ENCODE measurements at places on chromosomes 3 and 15.

- no peak for DNase-seq
Observed at GRCh38 chr15:47861111-47861903, 144.0 kb downstream of the SEMA6D start.

DNA sequence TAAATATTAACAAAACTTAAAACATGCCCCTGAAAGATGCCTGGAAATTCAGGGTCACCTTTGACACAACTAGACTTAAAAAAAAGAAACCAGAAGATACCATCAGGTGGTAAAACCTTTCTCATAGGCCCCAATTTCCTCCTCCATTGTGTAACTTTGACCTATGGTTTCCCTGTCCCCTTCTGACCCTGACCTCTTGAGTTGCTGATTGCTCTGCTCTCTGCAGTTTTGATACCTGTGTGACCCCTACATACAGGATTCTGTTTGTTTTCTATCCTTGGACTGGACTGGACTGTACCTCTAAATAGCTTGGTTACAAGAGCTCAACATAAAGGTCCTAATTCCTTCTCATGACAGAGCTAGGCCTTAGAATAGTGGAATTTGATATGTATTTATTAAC, 220.6 kb downstream of the ZIC4 start:
- no peak for DNase-seq

DNA sequence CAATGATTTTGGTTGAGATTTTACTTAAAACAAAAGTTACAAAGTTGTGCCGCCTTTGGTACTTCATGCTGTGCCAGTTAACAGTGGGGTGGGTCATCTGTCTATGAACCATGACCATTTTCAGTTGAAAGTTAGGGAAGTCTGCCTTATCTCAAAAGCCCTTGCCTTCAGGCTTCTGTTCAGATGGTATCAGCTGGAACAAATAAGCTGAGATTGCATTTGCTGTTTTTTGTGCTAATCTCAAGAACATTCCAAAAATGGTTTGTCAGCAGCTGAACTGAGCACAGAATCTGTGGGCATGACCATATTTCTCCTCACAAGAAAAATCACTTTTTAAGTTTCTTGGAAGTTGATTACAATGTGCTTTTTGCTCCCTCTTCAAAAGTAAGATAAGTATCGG, 142.3 kb downstream of the IL5RA start:
- DNase-seq = no peak

- no peak for DNase-seq
Observed at GRCh38 chr3:109072194-109072593, 45.7 kb downstream of the MORC1 start.

DNA sequence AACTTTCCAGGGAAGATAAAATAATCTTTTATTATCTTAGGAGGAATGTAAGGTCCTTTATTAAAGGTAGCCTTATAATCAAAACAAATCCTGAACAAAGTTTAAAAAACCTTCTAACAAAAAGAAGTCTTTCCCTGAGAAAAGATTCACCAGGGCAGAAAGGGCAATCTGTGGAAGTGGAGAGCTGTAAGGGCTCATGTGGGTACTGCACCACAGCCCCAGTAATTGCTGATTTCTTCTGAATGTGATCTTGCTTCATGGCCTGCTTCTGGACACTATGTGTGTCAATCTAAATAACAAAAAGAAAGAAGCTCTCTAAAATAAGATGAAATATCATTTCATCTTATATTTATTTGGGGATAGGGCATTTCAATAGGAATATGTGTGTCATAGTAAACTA, 1501.6 kb downstream of the OTOL1 start:
- DNase-seq = no peak

- no peak for DNase-seq
Observed at GRCh38 chr15:68311464-68311835, 33.9 kb downstream of the FEM1B start.

- no peak for DNase-seq
Observed at GRCh38 chr15:97566961-97567360, 393.5 kb upstream of the ARRDC4 start.

DNA sequence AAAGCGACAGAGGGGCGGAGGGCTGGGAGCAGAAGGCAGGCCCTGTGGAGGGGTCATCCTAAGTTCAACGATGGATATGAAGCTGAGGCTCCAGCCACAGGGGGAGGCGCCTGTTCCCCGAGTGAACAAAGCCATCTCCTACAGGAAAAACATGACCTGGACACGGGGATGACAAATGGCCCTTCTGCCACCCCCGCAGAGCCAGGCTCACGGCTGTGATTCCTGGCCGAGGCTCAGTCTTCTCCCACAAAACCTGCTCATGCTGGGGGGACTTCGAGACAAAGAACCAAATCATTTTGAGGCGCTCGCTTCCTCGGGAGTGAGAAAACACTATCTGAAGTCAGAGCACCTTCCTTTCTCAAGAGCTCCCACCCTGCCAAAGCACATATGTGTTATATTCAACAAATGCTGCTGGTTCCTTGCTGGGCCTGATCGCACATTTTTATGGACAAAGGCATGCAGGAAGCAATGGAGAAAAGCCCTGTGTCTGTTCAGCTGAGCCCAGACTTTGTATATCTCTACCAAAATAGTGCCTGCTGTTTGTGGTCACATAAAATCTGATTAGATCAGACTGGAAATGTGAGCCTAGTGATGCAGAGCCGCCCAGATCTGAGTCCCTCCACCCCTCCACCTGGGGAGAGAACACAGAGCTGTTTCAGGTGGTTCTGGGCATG, 5.6 kb downstream of the RBP1 start:
- no peak for DNase-seq

DNA sequence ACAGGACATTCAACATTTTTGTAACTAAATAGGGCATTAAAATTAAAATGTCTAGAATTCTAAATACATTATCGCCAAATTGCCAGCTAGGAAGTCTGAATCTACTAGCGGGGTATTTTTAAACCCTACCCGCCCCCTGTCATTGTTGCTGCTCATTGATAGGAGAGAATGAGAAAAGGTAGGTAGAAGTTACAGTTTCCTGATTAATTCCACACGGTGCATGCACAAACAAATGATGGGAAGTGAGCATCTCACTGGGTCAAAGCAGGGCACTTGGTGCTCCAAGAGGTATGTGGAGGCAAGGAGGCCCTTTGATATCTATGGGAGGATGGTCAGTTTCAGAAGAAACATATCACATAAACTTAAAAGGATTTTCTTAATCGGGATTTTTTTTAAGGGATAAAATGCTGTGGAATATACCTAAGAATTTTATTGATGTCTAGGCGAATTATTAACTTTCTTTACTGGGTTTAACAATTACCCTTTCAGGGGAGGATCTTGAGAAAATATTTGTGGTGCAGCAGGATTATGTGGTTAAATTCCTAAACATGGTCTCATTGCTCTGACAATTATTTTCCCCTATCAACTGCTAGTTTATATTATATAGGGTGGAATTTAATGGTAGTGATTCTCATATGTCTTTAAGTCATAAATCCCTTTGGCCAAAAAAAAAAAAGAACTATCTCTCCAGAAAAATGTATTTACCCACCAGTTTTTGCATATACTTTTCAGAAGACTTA, 236.0 kb upstream of the GOLGA6L4 start:
- no peak for DNase-seq

DNA sequence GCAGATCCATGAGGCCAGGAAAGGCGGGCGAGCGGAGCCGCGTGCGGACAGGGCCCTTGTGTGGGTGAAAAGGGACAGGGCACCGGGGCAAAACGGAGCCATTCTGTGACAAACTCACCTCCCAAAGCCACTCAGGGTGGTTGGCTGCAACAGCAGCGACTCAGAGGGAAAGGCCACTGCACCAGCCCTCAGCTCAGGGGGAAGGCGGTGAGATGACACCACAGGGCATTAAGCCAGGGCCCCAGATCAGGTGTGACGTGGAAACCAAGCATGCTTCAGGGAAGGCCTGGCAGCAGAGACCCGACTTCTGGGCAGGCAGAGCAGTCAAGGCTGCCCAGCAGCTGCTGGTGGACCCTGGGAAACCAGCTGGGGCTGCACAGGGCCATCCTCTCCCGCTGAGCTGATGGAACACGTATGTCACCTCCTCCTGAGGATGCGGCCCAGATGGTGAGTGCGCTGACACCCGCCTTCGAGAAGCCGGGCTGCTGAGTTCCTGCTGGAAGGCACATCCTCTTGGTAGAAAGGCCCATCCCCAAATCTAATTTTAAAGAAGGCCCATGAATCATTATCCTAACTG, 82.3 kb downstream of the CHSY1 start:
- DNase-seq = no peak

GRCh38 chr3:34005886-34006285, 207.5 kb downstream of the PDCD6IP start:
- DNase-seq = no peak

GRCh38 chr3:159922193-159922840, 66.3 kb upstream of the IL12A start:
- DNase-seq = no peak

GRCh38 chr3:184745526-184745925, 33.7 kb upstream of the MAGEF1 start:
- DNase-seq = no peak
